ENCODE measurements at places on chromosomes 3 and 15.

DNA sequence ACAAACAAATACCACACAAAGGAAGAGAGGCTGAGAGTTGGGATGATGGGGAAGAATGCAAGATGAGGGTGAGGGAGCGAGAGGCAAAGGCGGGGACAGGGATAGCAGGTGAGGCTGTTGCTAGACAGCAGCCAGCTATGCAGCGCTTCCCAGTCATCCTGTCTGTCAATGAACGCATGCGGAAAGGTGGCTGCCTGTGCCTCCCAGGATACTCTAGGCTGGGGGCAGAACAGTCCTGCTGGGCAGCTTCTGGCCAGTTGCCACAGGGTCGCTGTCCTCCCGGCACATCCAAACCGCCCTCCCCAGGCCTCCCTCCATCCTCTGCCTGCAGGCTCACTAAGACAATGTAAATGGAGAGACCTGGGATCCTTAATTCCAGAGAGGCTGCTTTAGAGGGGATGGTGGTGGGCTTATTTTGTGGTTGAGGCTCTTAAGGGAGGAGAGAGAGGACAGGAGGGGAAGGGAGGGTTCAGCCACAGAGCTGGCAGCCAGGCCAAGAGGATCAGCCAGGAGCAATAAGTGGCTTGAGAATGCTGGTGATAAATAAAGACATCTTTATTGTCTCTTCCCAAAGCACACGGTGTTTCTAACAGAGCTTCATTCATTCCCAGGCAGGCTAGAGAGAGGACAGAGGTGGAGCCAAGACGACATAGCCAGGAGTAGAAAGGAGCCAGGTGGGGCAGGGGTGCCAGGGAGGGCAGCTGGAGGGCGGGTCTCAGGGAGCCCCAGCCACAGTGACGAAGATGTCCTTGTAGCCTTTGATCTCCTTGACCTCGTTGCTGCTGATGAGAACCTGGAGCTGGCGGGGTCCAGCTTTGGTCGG, 9.2 kb upstream of the TGM5 start:
- DNase-seq: no peak

GRCh38 chr3:117774130-117774529, 1064.6 kb downstream of the TUSC7 start:
- DNase-seq: no peak

DNA sequence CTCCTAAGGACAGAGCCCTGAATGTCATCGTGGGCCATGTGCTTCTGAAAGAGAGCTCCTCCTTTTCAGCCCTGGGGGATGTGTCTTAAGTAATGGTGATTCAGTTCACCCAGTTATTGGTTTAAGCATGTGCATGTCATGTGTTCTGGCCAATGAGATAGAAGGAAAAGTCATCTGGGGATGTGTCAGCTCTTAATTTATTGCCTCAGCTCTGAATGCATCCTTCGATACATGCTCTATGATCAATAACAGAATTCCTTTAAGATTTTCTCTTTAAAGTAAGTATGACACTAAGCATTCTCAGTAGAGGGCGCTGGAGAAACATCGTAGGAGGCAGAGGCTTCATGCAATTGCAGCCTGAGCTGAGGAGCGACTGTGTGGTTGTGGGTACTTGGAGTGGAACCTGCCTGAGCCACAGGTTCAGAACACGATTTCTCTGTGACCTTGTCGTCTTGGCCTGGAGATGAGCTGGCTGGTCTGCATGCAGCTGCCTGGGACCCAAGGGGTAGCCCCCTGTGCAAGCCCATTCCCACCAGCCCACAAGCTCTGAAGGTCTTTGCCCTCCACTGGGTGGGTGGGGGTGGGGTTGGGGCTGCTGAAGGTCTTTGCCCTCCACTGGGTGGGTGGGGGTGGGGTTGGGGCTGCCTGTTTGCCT, 69.5 kb downstream of the C3orf38 start:
- no peak for DNase-seq

DNA sequence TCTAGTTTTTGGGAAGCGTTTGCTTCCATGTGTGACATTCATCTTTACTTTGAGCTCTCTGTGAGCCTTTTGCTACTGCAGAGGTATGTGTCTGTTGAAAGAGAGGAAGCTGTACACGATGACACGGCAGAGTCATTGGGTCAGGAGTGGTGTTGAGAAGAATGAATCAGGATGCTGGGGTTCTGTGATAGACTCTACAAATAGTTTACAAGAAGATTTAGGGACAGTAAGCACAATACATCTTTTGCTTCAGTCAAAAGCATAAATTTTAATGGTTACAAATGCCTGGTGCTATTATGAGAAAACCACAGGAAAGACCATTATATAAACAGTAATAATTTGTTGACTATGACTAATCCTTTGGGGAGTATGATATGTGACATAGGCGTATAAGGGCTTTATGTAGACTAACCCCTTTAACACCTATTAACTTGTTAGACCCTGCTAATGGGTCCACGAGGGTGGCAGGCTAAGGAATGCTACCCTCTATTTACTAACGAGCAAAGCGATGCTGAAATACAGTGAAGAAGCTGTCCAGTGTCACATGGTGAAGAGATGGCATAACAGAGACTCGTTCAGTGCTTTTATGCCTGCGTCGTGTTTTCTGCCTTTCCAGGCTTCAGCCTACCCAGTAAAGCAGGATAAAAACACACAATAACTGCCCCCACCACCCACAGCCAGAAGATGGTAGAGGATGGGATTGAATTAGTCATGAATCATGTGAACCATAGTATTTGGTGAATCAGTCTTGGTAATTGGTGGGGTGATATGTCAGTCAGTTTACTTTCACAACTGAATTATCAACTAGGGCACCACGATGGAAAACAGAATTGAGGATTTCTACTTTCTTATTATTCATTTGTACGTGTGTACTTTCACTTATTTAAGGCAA, 118.8 kb downstream of the LPP start:
- no peak for DNase-seq

DNA sequence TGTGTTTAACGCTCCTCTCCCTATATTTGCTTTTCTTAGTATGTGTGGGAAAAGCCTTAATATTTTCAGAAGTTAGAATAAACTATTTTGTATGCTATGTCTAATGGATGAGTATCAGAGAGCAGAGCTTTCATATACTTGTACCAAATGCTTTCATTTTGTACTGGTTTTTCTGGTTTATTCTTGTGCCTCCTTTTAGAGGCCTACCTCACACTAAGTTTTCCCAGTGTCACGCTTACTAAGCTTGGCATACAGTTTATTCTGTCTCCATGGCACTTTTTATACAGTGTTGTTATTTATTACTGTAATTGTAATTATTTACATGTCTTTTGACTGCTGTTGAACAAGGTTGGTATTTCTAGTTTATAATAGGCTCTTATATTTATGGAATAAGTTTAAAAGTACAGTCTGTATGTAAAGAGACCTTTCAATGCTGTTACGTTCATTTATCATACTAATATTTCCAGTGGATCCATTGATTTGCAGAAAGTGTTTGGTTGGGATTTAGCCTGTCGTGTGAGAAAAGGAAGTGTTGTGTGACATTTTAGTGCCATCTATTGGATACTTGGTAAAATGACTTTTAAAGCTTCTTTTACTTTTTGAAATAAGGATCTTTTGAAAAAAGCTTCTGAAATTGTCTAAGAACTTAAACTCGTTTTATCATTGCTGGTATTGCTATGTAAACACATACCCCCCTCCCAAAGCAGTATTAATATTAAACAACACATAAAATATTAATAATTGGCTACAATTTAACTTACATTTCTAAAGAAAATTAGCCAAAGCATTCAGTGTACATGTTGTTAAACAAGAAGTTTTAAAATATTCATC, 5.2 kb upstream of the EBLN2 start:
- no peak for DNase-seq

- no peak for DNase-seq
These were observed 47.3 kb upstream of the CCDC80 start for GRCh38 chr3:112688085-112688769.

DNA sequence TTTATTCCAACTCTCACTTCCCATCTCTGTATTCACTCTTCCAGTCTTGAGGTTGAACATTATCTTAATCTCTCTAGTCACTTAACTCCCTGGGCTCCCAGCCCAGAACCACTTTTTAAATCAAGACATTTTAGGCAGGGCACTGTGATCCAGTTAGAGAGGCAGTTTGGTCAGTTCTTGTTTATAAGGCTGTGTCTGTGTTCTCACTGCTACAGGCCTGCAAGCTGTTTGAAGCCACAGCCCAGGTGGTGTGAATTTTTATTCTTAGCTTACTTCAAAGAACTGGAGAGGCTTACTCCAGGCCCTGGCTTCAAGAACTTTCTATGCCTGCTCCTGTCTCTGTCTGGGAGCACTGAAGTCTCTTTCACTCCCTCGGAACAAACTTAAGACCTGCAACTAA, 906.1 kb downstream of the CADM2 start:
- DNase-seq: no peak

GRCh38 chr3:138389144-138389601, 40.8 kb downstream of the MRAS start:
- no peak for DNase-seq

DNA sequence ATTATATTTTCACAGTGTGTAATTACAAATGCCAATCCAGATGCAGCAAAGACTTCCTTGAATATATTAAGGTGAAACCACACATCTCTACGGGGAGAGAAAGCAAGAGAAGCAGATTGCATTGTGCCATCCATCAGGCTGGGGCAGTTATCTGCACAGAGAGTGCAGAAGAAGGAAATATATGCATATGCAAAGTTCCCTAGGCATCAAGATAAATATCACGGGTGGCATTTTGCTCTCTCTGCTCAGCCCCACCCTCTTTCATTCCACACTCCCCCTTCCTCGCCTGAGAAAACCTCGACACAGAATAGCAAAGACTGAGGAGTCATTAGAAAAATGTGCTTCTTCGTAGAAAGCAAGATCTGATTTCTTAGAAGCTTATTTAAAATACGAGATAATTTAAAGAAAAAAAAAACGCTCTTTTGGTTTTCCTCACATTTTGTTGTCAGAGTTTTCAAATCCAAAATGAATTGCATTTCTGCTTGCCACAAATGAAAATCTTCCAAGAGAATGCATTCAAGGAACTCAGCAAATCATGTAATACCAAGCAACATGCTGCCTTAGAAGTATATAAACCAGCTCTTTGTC, 283.2 kb upstream of the LMCD1 start:
- DNase-seq: no peak

DNA sequence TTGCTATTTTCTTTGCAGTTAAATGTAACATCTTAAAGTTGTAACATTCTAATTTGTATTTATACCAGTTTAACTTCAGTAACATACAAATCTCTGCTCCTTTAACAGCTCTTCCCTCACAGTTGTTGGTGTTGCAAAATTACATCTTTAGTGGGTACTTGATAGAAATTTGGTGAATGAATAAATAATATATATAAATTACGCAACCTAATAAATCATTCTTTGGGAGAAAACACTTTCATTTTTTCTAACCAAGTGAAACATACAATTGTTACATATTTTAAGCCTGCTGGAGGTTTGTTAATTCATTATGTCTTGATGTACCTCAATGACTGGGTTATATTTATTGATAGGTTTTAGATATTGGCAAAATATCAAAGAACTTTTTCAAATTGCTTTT, 118.8 kb downstream of the PLD1 start:
- DNase-seq: no peak

DNA sequence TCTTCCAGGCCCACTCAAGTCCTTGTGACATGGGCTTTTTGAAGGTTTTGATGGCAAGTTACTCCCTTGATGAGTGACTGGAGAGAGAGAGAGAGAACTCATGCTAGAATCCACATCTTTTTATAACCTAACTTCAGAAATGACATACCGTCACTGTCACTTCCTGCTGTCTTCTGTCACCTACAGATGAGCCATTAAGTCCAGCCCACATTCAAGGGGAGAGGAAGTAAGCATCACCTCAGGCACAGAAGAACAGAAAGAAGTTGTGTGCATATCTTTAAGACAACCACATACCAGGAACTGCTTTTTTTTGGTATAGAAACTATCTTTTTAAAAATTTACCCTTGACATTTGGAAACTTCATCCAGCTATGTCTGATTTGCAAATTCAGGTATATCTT, 16.6 kb upstream of the TXNRD3 start:
- no peak for DNase-seq

DNA sequence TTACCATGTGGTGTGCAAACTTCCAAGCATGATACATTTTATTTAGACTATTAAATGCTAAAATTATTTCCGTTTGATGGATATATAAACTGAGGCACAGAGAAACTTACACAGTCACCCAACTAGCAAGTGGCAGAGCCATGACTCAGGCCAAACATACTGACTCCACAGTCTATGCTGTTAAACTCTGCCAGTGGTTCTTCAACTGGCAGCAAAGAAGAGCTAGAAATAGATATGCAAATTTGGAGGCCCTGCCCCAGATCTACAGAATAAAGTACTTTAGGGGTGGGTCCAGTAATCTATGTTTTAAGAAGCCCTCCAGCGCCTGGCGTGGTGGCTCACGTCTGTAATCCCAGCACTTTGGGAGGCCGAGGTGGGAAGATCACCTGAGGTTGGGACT, 400.0 kb downstream of the FOXP1 start:
- no peak for DNase-seq

DNA sequence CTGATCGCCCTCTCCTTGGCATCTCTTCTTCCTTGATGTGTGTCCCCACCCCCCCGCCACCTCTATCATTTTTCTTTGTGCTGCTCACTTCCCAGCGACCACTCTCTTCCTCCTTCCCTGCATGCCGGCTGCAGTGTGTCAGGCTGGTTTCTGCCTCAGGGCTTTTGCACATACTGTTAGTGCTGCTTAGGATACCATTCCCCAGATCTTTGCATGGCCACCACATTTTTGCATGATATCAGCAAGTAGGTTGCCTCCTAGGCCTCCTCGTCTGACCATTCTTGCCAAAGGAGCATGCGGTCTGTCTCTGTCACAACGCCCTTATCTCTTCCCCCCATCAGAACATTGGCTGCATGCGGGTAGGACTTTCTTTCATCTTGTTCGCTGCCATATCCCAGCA, 12.5 kb downstream of the FBLN2 start:
- DNase-seq: no peak

DNA sequence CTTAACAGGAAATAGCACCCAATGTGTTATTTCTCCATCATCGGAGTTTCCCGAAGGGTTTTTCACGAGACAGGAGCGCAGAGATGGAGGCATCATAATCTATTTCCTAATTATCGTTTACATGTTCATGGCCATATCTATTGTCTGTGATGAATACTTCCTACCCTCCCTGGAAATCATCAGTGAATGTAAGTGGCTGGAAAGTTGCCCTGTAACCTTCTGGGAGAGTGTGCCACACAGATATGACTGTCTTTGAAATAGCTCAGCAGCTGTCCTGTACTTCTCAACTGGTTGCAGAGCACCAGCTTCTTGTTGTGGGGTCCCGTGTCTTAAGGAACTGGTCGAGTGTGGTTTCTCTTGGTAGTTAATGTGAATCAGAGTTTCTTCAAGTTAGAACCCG, 1.1 kb downstream of the SLC24A5 start:
- no peak for DNase-seq
